Thoracic aorta (tissue), 2 donors: ENCODE measurements at places on chromosomes 1 and 21. TPM values are rescaled to one million over a fixed set of nuclear protein-coding genes. Genes with fewer than 3 reads are reported as not detected.

CD34 gene
- total RNA-seq = 67.8 TPM

BSDC1 gene
- total RNA-seq = 84.9 TPM

CHAF1B gene
- total RNA-seq = 1.2 TPM

OVAAL gene
- not detected for total RNA-seq

ZZZ3 gene
- total RNA-seq = 66.9 TPM

RGS7 gene
- not detected for total RNA-seq
